ENCODE measurements at places on chromosomes 13 and 19. TPM values are rescaled to one million over a fixed set of nuclear protein-coding genes. Genes with fewer than 3 reads are reported as not detected.
A peak's percentile ranks its signal among the peaks of the same experiment; 100 is the strongest.

DNA sequence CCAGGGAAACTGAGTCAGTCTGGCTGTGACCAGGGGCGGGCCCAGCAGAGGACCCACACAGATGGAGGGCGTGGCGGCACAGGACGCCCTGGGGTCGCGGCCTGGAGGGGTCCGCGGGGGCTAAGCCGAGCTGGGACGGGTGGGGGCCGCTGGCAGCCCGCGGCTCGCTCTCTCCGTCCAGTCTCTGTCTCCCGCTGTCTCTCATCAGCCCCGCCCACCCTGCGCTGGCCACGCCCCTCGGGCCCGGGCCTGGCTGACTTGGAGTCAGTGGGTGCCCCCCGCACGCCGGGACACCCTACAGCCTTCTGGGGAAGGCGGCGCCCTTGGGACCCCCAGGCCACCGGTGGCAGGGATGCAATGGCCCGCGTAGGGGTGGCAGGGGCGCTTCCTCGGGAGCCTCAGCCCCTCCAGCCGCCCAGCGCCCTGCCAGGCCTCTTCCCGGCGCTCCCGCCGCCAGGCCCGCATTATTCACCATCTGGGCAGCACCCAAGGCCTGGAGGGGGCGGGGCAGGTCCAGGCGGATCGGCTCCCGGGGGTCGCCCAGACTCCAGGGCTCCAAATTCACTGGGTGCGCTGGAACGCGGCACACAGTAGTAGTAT is at the start of gene TBXA2R:
TBXA2R (minus strand) TSS at position 186 of the 600 bp plus-strand sequence. CDS start 6,241 bp downstream, outside the sequence.
- H3K36me3 ChIP-seq: no peaks in the 10 kb centered on the region
- DNase-seq: no peak
- no peak within 1 kb of the TSS for H3K4me3 ChIP-seq
- H3K27me3 ChIP-seq: no peaks in the 10 kb centered on the region
- peaks cover 5% of the 10 kb centered on the region for H3K4me1 ChIP-seq
- H3K27ac ChIP-seq: no peak within 1 kb of the TSS

DNA sequence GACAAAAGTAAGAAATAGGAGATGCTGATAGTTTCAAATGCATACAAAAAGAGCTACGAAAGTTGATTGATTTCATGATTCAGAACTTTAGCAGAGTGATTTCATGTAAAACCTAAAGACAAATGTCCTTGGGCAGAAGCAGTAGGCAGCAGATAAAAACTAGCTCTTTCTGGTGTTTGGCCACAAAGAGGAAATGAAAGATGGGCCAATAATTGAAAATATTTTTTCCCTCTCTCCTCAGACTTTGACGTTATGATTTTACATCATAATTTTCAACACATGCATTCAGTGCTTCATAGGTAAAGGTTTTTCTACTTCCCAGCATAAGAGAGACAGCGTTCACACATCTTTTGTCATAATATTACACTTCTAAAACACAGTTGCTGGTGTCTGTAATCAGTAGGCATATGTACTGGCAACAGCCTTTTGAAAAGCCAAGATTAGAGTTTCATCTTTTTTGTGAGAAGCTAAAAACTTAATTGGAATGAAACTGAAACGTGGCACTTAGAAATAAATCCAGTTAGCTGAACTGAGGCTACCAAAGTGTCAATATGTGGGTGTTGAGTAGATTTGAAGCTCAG is 9.3 kb downstream of the SCEL start:
- H3K27ac ChIP-seq: no peak overlapping the region
- DNase-seq: no peak

GRCh38 chr13:79943346-79944023 is 397.4 kb downstream of the SPRY2 start:
- no peaks in the 10 kb centered on the region for H3K27me3 ChIP-seq
- no peak for DNase-seq
- H3K36me3 ChIP-seq: no peaks in the 10 kb centered on the region
- no peak overlapping the region for H3K27ac ChIP-seq
- no peaks in the 10 kb centered on the region for H3K4me1 ChIP-seq

DNA sequence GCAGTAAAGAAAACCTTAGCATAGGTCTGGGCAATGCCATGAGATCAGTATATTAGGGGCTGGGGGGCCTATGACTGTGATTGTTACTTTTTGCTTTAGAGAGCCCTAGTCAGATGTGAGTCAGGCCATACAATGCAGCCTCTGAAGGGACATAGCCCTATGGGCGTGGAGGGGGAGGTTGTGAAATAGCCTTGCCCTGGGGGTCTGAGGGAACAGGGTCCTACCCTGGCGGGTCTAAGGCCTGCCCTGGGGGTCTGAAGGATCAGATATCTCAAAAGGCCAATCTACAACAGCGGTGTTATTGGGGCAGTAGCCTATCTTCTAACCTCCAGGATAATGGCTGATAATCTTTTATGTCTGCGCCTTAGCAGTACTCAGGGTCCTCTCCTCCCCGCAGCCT is 13.8 kb upstream of the SLC1A5 start:
- peaks cover 36% of the 10 kb centered on the region for H3K4me1 ChIP-seq
- no peak for DNase-seq
- H3K27ac ChIP-seq: peak overlapping the region; percentile 56
- H3K4me3 ChIP-seq: no peak overlapping the region
- no peaks in the 10 kb centered on the region for H3K36me3 ChIP-seq
- no peaks in the 10 kb centered on the region for H3K27me3 ChIP-seq

GRCh38 chr19:17610384-17610783 is 54.9 kb downstream of the COLGALT1 start:
- no peak for DNase-seq
- H3K36me3 ChIP-seq: no peaks in the 10 kb centered on the region
- no peak overlapping the region for H3K27ac ChIP-seq
- H3K4me1 ChIP-seq: no peaks in the 10 kb centered on the region

GRCh38 chr13:86559901-86560300 is 760.7 kb upstream of the SLITRK6 start:
- no peaks in the 10 kb centered on the region for H3K27me3 ChIP-seq
- H3K4me3 ChIP-seq: no peak overlapping the region
- no peak overlapping the region for H3K27ac ChIP-seq
- no peak for DNase-seq
- no peaks in the 10 kb centered on the region for H3K36me3 ChIP-seq
- H3K4me1 ChIP-seq: no peaks in the 10 kb centered on the region

DNA sequence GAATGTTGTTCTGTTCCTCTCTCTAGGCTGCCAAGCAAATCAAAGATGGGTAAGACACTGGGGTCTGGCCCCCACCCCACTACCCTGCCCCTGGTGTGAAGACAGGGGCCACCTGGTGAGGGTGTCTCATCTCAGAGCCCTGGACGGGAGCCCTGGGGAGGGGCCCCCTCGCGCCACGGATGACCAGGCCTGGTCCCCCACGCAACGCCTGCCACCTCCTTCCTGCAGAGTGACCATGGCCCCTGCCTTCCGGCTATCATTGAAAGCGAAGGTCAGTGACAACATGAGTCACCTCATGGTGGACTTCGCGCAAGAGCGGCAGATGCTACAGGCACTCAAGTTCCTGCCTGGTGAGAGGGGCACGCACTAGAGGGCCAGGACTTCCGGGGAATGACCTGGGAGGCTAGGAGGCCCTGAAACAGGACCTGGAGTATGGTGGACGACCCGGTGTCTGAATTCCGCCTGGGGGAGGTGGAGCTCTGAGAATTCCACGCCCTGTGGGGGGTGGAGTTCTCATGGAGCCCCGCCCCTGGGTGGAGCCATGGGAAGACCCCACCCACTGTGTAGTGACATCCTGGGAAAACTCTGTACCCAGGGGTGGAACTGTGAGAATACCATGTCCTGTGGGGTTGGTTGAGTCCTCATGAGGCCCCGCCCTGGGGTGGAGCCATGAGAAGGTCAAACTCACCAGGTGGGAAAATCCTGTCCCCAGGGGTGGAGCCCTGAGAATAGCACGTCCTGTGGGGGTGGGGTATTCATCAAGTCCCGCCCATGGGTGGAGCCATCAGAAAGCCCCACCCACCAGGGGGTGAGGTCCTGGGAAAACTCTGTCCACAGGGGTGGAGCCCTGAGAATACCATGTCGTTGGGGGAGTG is 6.1 kb downstream of the FSD1 start:
- H3K27me3 ChIP-seq: no peaks in the 10 kb centered on the region
- H3K27ac ChIP-seq: no peak overlapping the region
- no peak overlapping the region for H3K4me3 ChIP-seq
- H3K4me1 ChIP-seq: no peaks in the 10 kb centered on the region

DNA sequence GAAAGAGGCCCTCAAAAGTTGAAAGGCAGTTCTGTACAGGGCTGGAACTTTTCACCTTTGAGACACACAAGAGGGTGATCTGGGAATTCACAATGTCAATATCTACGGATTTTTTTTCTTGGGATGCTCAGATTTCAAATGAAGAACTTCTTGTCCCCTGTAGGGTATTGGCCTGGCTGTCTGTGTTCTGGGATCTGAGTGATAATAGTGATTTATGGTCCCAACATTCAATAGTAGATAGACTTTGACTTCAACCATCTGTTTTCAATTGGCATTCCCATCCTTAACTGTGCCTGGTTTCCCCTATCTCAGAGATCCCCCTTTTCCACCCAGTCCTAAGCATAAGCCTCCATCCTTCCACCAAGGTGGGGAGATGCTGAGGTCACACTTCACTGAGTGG is 274.1 kb downstream of the COG6 start:
- H3K4me1 ChIP-seq: no peaks in the 10 kb centered on the region
- DNase-seq: no peak
- no peaks in the 10 kb centered on the region for H3K27me3 ChIP-seq
- H3K27ac ChIP-seq: no peak overlapping the region
- no peak overlapping the region for H3K4me3 ChIP-seq
- no peaks in the 10 kb centered on the region for H3K36me3 ChIP-seq

GRCh38 chr19:49896863-49897621 is at the start of gene IL4I1:
IL4I1 (minus strand) TSS chr19:49896887; CDS start chr19:49896160, 727 bp downstream.
- DNase-seq: no peak
- H3K27ac ChIP-seq: no peak within 1 kb of the TSS
- H3K27me3 ChIP-seq: no peaks in the 10 kb centered on the region
- no peak within 1 kb of the TSS for H3K4me3 ChIP-seq
- no peaks in the 10 kb centered on the region for H3K36me3 ChIP-seq

DNA sequence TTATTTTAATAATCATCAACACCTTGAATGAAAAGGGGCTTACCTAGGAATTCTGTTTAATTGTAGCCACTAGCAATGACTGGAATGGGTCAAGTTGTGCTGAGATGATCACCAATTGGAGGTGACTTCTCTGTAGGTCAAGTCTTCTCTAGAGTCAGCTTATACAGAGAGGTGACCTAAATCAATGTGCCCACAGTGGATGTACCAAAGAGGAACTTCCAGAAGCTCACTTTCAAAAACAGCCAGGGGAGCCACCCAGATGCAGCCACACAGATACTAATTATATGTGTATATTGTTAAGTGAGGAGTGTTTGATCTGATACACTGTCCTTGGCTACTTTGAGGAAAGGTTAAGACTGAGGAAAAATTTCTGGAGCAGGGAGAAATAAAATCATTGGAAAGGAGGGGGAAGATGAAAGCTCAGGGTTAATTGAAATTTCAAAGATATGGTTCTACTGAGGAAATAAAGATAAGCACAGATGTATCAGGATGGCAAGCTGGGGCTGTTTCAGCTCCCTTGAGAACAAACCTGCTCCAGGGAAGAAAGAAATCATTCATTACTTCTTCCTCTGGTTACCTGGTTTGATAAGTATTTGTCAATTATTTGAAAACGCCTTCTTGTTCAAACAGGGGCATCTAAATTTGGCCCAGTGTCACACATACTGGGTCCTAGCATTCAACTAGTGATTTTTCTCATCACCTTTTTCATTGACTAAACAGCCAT is 5.1 kb downstream of the GPR183 start:
- H3K4me3 ChIP-seq: no peak overlapping the region
- no peak overlapping the region for H3K27ac ChIP-seq
- H3K27me3 ChIP-seq: no peaks in the 10 kb centered on the region
- H3K36me3 ChIP-seq: no peaks in the 10 kb centered on the region

- no peaks in the 10 kb centered on the region for H3K36me3 ChIP-seq
- H3K27ac ChIP-seq: no peak overlapping the region
- H3K27me3 ChIP-seq: no peaks in the 10 kb centered on the region
Observed at GRCh38 chr19:18596752-18597157, 8.2 kb downstream of the REX1BD start.

DNA sequence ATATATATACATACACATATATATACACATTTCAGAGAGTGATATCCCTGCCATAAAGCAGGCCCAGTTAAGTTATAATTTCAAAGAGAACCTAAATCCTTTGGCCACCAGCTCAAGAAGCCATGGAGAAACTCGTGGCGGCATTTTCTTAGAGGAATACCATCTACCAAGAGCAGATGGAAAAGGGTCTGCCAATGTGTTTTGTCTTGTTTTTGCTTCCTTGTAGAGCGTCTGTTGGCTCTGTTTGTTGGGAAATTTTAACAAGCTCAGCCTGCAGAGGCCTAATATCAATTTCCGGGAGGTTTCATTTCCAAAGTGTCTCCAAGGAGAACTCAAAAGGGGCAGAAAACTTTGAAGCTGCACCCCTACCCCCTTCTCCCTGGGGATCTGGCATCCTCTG is 140.5 kb downstream of the IER2 start:
- no peaks in the 10 kb centered on the region for H3K36me3 ChIP-seq
- H3K4me3 ChIP-seq: no peak overlapping the region
- H3K27ac ChIP-seq: no peak overlapping the region
- DNase-seq: no peak

The STARD13 gene
- 12.9 TPM for total RNA-seq

The LRP3 gene
- 21.3 TPM for total RNA-seq

The CCDC61 gene
- 21.1 TPM for total RNA-seq

The NUP62 gene
- 118 TPM for total RNA-seq
